ENCODE measurements at places on chromosomes 7 and 10.

- no peak for DNase-seq
These were observed 34.9 kb downstream of the COA1 start for GRCh38 chr7:43694399-43694748.

DNA sequence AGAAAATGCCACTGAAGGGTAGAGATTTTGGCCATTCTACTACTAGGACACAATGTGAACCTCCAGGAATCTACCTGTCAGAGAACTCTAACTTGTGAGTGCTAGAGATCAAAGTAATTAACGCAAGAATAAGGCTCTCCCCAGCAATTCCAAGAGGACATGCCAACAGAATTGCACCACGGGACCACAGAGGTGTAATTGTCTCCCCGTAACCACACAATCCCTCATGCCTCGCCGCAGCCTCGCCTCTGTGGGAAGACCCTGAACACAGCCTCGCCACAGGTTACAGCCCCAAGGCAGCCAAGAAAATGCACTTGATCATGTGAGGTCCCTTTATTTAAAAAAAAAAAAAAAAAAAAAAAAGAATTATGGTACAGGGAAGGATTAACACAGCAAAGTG is 29.5 kb downstream of the CDCA7L start:
- DNase-seq: no peak

GRCh38 chr7:29038463-29038862 is 80.3 kb upstream of the TRIL start:
- DNase-seq: no peak

DNA sequence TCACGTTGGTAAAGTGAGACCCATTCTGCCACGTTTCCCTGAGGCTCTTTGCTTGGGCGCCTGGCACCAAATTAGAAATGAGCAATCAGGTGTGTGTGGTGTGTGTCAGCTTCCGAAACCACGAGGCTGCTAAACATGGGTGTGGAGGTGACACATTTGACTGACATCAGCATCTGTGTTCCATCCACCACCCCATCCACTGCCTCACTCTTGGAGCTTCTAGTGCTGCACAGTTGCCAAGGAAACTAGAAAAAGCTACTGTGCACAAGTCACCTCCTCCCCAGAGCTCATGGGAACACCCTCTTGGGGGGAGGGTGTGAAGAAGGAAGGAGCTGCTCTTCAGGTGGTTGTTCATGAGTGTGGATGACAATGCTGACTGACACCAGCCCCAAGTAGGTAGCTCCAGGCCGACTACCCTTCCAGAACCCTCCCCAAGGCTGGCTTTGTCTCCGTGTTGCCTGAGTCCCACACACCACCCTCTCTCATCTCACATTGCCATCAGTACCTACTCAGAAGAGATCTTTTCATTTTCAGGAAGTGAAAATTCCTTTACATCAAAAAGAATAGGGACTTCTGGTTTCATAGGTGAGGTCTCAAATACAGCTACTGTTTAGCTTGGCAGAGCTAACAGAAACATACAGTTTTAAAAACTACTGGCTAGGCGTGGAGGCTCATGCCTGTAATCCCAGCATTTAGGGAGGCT is 152.2 kb downstream of the TMEM178B start:
- DNase-seq: no peak

GRCh38 chr7:5360971-5361370 is 62.7 kb downstream of the TNRC18 start:
- no peak for DNase-seq

- no peak for DNase-seq
These were observed 701 bp upstream of the CUL1 start for GRCh38 chr7:148698007-148698396.
